Activated CD4-positive, alpha-beta T cell treated with anti-CD3 and anti-CD28 coated beads for 1 hour (primary cell): ENCODE measurements at places on chromosomes 5 and 9.

- DNase-seq, result no peak
Measured at GRCh38 chr9:129610213-129610472, 10.8 kb downstream of the C9orf50 start.

DNA sequence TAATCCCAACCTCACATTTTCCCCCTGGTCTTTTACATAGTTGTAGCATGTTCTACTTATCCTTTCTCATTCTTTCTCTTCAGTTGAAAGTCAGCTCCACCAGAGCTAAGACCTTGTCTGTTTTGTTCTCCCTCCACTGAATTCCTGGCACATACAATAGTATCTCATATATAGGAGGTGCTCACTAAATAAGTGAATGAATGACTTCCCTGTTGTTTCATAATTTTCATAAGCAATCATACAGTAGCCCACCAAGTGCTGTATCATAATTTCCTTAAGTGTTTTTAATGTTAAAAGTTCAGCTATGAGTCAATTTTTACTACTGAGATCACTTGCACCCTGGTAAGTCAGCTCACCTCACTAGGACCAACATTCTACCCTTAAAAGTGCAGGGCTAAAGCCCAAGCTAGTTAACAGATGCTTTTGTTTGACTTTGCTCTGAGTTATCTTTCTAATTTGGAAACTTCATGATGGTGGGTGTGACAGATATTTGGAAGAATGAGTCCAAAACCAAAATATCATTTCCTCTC, 27.6 kb downstream of the TMEM245 start:
- DNase-seq, result no peak

DNA sequence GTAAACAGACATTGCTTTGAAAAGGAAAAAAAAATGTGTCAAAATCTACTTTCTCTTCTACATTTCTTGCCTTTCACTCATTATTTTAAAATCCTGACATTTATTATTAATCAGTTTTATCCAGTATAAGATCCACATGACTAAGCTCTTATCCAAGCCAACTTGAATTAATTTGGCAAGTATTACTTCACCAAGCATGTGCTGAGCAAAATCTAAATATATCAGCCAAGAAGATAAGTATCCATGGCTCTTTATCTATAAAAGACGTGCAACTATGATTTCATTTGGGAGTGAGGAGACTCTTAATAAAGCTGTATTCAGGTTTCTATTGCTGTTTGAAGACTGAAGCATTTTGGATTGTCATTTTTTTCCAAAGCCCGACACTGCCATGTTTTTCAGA, 221.3 kb downstream of the TRIM36 start:
- DNase-seq, result no peak

- no peak for DNase-seq
Measured at GRCh38 chr9:24721621-24722020, 175.9 kb upstream of the IZUMO3 start.

GRCh38 chr5:68071736-68072135, 143.8 kb upstream of the PIK3R1 start:
- DNase-seq, result no peak

DNA sequence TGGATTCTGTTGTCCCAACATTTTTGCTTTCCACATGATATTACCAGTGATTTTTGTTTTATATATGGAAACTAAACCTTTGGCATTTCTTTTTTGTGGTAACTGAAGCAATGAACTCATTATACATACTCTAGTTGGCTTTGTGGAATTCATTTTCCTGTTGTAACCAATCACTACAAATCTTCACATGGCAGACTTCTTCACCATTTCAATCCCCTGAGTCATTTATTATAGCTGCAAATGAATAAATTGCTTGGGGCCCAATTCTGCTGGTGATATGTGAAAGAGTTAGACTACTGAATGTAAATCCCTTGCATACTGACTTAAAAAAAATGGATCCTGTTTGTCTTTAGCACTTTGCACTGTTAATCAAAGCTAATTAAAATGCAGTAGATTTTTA, 1709.6 kb upstream of the WWC1 start:
- no peak for DNase-seq

DNA sequence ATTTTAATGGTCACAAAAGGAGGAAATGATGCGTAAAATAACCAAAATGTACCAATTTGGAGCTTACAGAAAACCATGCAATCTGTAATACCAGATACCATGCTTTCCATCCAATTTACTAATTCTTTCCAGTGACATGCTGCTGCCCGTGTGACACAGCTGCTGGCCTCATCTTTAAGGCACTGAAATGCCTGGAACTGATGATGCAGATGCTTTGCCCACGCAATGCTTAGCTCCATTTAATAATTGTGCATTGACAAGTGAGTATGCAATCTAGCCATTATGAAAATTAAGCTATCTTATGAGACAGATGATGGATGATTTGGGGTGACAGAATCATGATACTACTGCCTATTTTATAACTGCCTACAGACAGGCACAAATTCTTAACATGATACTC, 169.2 kb upstream of the CTNND2 start:
- no peak for DNase-seq

GRCh38 chr5:109006129-109006528, 258.4 kb downstream of the FER start:
- DNase-seq, result no peak
